ENCODE measurements at places on chromosomes 4 and X.

DNA sequence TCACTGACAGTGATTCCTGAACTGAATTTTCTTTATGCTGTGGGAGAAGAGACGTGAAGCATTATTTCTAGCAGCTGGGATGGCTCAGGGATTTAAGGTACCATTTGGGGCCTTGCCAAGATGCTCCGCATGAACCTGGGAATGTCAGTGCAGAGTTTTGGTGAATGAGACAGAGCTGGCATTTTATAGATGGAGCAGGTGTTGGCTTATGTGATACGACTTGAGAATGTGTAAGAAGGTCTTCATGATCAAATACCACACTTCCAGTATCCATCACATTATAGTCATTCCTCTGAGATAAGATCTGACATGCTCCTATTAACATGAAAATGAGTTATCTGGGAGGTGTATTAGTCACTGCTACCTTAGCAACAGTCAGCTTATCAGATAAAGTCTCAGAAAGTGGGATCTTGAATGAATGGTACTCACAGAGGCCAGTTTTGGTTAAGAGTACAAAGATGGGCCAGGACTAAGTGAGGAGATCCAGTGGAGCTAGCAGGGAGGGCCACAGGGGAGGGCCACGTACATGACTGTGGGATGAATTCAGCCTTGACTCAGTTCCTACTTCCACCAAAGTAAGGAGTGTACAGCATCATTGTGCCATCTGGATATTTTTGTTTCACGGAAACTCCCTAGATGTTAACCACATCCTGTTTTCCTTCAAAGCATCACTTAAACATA lies 116.7 kb downstream of the SPCS3 start:
- no peak for DNase-seq

GRCh38 chr4:15651676-15652075 lies 3.5 kb downstream of the FBXL5 start:
- no peak for DNase-seq

DNA sequence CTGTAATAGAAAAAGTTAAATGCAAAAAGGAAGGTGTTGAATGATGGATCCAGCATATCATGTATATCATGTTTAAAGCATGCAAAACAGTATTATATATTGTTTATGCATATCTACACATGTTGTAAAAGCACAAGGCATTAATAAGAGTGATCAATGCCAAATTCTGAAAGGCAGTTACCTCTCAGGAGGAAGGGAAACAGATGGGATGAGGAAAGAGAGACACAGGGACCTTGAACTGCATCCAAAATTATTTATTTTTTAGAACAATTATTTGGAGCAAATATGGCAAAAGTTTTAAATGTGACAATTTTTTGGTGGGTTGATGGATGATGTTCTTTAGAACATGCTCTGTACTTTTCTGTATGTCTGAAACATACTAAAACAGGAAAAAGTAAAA lies 193.4 kb downstream of the CLCN4 start:
- DNase-seq: no peak

GRCh38 chrX:125762954-125763353 lies 403.1 kb downstream of the DCAF12L2 start:
- no peak for DNase-seq

- DNase-seq: no peak
Measured at GRCh38 chr4:69239092-69239491, 24.5 kb upstream of the UGT2B11 start.

DNA sequence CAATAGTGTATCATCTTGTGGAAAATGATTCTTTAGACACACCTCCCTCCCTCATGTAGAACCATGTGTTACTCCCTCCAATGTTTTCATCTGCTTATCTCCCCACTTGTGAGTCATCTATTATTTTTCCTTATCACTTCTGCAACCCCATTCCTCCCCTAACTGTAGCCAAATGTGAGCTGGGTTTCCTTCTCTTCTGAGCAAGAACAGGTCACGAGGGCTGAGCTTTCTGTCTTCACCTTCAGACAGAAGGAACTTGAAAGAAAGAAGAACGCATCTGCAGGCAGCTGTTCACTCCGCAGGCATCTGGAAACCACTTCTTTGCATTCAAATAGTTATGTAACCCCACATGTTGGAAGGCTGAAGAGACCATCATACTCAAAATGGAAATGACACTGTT lies 1.8 kb downstream of the PPP1R2C start:
- no peak for DNase-seq

- DNase-seq: peak; percentile 67
Measured at GRCh38 chr4:8534129-8534528, 46.1 kb upstream of the GPR78 start.

DNA sequence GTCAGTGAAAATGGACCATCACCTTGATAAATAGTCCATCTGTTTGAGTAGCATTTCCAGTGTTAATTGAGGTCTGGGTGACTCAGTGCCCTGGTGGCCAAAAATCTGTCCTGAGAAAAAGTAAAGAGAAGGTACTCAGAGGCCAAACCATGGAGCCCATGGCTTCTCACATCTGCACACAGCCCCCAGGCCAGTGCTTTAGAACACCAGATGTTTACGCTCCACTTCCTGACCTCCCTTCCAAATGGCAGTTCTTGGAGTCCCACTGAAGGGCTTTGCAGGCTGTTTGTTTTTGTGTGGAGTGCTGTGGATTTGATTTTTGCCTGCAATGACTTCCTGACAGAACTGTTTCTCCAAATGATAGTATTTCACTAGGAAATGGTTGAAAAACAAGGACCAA lies 60.2 kb upstream of the GPC4 start:
- DNase-seq: no peak

DNA sequence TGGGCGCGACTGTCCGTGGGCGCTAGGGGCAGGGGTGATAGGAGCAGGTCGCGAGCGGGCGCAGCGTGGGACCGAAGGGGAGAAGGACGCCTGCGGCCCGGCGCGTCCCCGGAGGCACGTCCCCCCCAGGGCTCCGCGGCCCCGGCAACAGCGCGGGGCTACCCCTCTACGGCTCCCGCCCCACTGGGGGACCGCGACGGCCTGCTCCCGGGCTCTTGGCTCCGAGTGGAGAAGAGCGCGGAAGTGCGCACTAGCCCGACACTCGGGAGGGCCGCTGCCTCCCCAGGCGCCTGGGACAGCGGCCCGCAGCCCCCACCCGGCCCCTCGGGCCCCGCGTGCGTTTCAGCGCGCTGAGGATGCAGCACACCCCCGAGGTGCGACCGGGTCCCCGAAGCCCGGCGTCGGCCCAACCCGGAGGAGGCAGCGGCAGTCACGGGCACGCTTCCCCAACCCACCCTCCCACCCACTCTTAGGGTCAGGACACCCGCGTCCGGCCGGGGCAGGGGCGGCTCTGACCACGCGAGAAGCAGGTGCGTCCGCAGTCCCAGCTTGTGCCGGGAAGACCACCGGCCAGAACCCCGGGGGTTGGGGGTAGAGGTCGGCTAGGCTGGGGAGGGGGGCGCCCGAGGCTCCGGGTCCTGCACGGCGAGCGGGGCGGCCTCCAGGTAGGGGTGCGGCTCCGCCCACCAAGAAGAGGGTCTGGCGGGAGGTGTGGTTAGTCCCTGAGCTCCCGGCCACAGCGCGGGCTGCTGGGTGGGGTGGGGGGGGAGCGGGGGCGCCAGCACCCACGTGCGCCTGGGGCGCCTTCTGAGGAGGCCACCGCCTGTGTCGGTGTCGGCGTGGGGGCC lies 18.5 kb upstream of the NAT8L start:
- no peak for DNase-seq

- no peak for DNase-seq
Measured at GRCh38 chr4:75172551-75172950, 239.6 kb downstream of the PARM1 start.

- DNase-seq: no peak
Measured at GRCh38 chr4:146236216-146236615, 21.9 kb downstream of the REELD1 start.

GRCh38 chrX:70013466-70014381 lies 36.0 kb downstream of the AWAT2 start:
- peak; percentile 60 for DNase-seq

DNA sequence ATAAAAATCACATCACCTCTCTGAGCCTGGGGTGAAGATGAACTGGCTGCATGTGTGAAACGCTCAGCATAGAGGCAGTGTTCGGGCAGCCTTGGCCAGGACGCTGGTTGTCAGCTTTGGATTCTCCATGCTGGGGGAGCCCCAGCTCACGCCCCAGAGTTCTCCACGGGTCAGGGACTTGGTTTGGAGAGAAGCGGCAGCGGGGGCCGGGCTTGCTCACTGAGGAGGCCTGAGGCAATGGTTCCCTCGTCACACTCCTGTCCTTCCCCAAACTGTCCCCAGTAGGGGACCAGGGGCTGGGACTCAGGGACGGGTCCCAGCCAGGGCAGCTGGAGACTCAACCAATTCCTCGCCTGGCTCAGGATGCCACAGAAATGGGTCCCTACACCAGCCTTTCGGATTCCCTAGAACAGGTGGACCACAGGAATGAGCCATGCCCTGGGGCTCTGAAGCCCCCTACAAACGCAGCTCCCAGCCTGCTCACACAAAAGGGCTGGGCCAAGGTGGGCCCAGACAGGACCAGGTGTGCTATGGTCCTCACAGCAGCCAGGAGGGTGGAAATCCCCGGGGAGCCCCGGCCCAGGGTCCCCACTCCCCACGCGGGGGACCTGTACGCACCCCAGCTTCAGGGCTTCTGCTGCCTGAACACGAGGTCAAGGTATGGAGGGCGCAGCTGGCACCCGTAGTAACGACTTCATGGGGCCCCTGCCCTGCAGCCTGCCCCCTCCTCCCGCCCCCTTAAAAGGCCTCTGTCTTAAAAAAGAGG lies 1.4 kb downstream of the MXD4 start:
- DNase-seq: no peak

- no peak for DNase-seq
Measured at GRCh38 chr4:30617836-30618235, 102.3 kb upstream of the PCDH7 start.

DNA sequence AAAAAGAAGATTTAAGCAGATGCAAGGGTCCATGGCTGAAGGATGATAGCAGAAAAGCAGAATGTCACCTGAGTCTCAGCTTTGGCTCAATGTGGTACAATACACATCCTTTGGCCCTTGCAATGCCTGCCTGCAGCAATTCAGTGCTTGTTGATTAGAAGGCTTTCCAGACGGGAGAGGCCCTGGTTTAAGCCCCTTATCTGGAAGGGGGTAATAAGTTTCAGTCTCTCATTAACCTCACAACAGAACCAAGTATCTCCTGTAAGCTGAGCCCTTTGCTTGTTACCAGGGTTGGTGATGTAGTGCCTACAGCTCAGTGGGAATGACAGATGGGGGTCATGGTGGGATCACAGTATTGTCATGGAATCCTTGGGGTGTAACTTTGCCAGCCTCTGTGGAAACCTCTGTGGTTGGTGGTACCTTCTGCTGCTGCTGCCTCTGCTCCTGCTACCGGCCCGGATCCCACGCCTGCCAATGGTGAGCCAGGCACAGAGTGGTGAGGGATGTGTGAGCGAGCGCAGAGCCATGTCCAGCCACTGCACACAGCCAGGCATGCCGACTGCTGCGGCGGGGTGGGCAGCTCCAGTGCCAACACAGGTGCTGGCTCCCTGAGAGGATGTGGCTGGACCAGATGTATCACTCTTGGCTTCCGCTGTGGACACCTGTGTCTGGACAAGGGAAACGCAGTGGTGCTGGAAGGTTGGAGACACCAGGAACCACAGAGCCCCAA lies 81.2 kb downstream of the ADRA2C start:
- no peak for DNase-seq

- DNase-seq: no peak
Measured at GRCh38 chr4:14157262-14157661, 529.7 kb upstream of the BOD1L1 start.

GRCh38 chr4:119124352-119124751 lies 11.3 kb upstream of the MYOZ2 start:
- peak; percentile 40 for DNase-seq

- no peak for DNase-seq
Measured at GRCh38 chr4:54227256-54228055, 1.6 kb upstream of the PDGFRA start.

DNA sequence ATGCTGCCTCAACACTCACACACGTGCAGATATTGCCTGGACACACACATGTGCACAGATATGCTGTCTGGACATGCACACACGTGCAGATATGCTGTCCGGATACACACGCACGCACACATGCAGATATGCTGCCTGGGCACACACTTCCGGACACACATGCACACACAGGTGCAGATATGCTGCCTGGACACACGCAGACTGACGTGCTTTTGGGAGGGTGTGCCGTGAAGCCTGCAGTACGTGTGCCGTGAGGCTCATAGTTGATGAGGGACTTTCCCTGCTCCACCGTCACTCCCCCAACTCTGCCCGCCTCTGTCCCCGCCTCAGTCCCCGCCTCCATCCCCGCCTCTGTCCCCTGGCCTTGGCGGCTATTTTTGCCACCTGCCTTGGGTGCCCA lies 14.7 kb downstream of the FGFRL1 start:
- peak; percentile 78 for DNase-seq

- DNase-seq: no peak
Measured at GRCh38 chr4:43758836-43759235, 689.8 kb downstream of the KCTD8 start.

- no peak for DNase-seq
Measured at GRCh38 chr4:137124278-137124932, 407.9 kb downstream of the PCDH18 start.

- no peak for DNase-seq
Measured at GRCh38 chr4:74501579-74501978, 56.6 kb downstream of the AREG start.

GRCh38 chr4:143554728-143555597 lies 41.5 kb downstream of the SMARCA5 start:
- DNase-seq: peak; percentile 3

- no peak for DNase-seq
Measured at GRCh38 chrX:131045726-131046125, 12.4 kb upstream of the ARHGAP36 start.

DNA sequence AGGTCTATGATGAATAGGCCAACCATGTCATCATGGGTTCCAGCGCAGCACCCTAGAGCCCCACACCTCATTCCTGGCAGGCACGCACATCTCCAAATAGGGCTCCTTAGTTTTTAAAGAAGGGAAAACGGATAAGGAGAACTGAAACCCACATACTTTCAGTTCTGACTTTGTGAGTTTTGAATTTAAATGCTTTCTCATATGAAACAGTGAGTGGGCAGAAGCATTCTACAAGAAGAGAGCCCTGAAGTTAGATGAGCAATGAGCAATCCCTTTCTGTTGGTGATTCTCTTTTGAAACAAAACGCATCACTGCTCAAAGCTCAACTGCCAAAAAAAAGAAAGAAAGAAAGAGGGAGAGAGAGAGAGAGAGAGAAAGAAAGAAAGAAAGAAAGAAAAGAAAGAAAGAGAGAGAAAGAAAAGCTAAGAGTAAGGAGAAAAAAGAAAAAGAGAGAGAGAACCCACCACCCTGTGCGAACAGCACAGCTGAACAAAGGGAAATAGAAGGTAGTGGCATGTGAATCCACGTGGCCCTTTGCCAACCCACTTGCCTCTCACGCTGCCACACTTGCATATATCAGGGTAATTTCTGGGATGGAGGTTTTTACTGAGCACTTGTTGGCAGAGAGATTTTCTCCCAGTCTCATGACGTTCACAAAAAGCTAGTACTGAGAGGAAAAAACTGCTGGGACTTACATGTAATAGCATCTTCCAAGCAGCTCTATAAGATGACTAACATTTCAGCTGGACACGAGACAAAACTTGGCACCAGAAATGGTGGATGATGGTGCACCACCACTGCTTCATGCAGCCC lies 31.0 kb downstream of the TMSB4X start:
- DNase-seq: peak; percentile 54

Measured in stomach (tissue), 19 donors.